ENCODE measurements at places on chromosomes 4 and X.
A peak's percentile ranks its signal among the peaks of the same experiment; 100 is the strongest.

- DNase-seq, result no peak
These were observed 53.8 kb downstream of the ARHGAP6 start for GRCh38 chrX:11611965-11612364.

DNA sequence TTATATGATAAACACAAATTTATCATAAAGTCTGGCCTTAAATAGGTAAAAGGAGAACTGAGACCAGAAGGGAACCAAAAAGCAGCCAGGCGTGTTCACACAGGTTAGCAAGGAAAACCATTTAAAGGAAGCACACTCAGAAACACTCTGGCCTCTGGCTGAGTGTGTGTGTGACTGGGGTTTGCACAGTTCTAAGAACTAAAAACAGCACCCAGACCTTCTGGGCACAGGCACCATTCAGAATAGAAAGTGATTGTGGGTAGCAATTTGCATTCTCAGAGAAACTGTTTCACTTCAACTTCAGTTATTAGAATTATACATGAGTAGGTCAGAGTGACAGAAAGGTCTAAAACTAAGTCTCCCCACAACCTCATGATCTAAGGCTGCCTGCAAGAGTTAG lies 10.0 kb downstream of the GPR82 start:
- DNase-seq, result no peak

DNA sequence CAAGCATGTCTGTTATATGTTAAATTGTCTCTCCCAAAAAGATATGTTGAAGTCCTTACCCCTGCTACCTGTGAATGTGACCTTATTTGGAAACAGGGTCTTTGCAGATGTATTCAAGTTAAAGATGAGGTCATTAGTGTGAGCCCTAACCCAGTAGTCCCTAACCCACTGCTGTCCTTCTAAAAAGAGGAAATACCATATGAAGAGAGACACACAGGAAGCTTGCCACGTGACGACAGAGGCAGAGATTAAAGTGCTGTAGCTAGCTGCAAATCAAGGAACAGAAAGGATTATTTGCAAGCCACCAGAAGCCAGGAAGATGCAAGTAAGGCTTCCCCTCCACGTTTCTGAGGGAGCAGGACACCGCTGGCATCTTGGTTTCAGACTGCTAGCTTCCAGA lies 150.1 kb downstream of the HNRNPD start:
- no peak for DNase-seq

DNA sequence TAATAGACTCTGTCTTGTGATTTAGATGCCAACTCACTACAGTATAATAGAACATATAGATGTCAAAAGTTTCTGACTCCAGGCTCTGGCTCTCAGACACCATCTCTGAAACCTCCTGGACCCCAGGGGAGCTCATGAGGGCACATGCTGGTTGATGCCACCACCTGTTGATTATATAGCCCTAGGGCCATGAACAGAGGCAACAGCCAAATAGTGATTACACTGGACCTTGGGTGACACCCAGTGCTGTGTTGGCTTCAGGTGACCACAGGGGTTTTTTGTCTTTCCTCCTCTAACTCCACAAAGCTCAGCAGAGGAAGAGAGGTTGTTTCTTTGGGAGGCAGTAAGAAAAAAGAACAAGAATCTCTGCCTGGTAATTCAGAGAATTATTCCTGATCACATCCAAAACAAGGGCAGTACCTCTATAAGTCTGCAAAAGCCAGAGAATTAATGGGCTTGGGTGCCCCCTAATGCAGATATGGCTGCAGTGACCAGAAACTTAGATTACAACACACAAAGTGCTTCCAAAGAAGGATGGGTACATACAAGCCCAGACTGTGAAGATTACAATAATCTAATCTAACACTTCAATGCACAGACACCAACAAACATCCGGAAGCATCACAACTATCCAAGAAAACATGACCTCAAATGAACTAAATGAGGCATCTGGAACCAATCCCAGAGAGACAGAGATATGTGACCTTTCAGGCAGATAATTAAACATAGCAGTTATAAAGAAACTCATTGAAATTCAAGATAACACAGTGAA lies 1920.6 kb downstream of the ARAP2 start:
- DNase-seq, result no peak

GRCh38 chr4:49709775-49710174 lies 723.7 kb downstream of the CWH43 start:
- no peak for DNase-seq

- no peak for DNase-seq
These were observed 101.1 kb downstream of the CBLL2 start for GRCh38 chrX:22373766-22374165.

DNA sequence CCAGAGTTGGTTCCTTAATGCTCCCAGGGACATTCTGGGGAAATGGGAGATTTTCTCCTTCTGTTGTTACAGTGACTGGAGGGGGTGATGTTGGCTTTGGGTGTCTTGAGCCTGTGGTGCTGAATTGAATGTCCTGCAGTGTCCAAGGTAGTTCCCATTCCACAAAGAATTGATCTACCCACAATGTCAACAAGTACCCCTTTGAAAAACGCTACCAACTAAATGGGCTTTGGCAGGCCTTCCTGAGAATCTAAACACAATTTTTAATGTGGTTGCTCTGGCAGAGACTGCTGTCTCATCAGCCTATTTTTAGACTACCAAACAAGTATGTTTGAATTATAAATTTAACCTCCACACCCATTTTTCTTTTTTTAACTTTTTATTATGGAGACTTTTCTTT lies 69.4 kb downstream of the CCKAR start:
- DNase-seq, result no peak

- no peak for DNase-seq
These were observed 894.6 kb downstream of the TRIML1 start for GRCh38 chr4:189033801-189034347.

DNA sequence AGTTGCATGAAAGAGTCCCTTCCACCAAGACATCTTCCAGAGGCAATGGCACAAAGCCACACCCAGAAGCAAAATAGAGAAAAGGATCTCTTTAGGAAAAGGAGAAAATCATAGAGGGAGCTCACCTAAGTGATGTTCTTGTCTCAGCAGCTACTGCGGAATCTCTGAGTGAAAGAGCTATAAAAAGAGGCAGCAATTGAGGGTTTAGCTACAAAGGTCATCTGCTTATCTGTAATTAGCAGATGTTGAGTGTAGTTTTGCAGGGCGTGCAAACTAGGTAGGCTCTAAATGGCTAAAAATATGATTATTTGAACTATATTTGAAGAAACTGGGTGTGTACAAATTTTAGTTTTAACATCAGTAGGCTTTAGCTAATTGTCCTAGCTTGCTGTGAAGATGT lies 276.0 kb downstream of the HS3ST1 start:
- DNase-seq, result no peak

DNA sequence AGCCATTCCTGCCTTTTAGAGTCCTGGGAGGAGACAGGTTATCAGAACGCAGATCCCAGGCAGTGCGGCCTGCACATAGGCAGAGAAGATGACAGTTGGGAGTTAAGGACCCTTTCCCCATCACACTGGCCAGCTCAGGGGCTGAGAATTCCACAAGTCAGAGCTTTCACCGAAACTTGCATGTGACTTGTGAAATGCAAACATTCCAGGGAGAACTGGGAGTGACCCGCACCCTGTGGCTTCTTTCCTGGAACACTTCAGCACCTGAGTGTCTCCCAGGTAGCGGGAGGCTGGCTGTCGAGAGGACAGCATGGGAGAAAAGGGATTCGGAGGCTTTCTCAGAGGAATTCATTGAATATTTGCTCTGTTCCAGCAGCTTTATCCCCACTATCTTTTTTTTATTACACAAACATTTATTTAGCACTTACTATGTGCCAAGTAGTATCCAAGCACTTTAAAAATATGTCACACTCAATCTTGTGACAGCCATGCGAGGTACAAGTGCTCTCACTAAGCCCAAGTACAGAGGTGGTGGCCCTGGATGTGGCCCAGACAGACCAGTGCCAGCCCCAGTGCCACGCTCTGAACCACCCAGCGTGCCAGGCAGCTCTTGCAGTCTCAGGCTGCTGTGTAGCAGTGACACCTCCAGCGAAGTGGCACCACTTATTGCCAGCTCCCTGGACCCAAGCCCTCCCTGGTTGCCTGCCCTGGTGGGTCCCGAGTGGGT lies 100.5 kb downstream of the PHKA2 start:
- DNase-seq, result no peak

DNA sequence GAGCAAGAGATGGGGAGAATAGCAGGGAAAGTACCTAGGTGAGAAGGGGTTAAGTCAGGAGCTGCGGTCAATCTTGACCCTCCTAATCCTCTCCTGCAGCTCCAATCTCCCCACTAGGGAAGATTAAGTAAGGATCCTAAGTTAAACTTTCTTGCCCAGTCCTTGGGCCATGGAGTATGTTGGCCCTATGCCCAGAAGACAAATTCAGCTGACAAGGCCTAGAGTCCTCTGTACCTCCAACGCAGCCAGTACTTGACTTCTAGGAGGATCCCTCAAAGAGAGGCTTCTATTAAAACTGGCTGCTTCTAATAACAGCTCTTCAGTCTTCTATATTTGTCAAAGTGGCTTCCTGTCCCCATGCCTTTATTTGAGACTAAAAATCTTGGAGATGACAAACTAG lies 1.4 kb downstream of the CLDN2 start:
- DNase-seq, result no peak

GRCh38 chr4:113588895-113589668 lies 172.5 kb downstream of the CAMK2D start:
- no peak for DNase-seq

- no peak for DNase-seq
These were observed 5.9 kb upstream of the SEPTIN6 start for GRCh38 chrX:119698845-119699244.

GRCh38 chrX:80293354-80293753 lies 126.9 kb upstream of the TENT5D start:
- no peak for DNase-seq

DNA sequence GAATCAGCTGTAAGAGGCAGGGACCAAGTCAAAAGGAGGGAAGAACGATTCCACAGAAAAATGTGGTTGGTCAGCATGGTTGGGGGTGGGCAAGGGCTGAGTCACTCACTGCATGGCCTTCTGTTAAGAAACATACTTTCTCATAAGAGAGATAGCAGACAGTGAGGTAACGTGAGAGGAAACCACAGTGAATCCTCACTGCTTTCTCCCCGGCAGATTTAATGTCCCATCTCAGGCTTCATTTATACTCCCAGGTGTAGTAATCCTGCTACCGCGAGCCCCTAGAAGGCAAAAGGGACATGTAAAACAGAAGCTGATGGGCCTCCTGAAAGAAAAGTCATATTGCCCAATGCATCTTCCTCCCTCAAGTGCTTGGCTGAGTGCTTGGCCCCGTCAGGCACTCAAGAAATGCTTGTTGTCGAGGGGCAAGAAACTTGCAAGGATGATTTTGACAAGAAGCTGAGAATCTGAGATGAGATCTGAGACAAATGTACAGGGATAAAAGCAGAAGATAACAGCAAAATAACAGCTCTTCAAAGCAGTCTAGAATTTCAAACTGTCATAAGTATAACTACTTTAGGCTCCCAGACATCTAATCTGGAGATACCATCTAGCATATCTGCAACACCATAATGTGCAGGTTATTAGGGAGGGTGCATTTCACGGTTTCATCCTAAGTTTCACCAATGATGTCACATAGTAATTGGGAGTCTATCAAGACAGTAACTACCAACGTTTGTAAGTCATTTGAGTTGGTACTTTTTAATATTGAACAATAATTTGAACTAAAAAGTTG lies 40.2 kb downstream of the SH3KBP1 start:
- no peak for DNase-seq

DNA sequence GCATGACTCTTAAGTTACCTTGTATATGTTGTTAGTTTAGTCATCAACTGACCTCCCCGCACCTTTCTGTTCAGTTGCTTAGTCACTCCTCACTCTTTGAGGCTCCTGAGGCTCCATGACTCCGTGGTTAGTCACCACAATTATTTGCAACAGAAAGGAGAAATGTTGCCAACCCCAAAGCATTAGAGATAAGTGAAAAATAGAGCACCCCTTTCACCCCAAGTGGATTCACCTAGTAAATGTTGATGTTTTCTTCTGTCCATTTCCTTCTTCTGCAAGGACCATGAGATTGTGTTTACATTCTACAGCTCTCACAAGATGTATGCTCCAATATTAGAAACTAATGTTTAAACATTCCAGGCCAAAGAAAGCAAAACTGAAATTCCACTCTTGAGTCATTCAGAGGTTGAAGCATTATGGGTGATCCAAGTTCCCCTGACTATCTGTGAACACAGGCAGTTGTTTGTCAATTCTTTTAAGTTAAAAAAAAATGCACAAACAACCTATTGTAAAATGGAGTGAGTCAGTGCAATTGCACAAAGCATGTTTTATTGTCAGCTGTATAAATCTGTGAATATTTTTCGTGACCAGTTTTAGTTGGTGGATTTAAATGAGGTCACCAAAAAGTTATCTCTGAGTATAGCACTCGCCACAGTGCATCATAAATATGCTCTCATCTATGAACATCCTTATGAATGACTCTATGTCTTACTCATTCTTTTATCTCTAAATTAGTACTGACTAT lies 552.4 kb upstream of the MAGEB2 start:
- no peak for DNase-seq

GRCh38 chr4:52694936-52695335 lies 35.8 kb upstream of the USP46 start:
- DNase-seq, result no peak

GRCh38 chr4:19562456-19562855 lies 689.2 kb upstream of the SLIT2 start:
- no peak for DNase-seq

- no peak for DNase-seq
These were observed 459 bp downstream of the RBMX2 start for GRCh38 chrX:130402208-130402684.

DNA sequence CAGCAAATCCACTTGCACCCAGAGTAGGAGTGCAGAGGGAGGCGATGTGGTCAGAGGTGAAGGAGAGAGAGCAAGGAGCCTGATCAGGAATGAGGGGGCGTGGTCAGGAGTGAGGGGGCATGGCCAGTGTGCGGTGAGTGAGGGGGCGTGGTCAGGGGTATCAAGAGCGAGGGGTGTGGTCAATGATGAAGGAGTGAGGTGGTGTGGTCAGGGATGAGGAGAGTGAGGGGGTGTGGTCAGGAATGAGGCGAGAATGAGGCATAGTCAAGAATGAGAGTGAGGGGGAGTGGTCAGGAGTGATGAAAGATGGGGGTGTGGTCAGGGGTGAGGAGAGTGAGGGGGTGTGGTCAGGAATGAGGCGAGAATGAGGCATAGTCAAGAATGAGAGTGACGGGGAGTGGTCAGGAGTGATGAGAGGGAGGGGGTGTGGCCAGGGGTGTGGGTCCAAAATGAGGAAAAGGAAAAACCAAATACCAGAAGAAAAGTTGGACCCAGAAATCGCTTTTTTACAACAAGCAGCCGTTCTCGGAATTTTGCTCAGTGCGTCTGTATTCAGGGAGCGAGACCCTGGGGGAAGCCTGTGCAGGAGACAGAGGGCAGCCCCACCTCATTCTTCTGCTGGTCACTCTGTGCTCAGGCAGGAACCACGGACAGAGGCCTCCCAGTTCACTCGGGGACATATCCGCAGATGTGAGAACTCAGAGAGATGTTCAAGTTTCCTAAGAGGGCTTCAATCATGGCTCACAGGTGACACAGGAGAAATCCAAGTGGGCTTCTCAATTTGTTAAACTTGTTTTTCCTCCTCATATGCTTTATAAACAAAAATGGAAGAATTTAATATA lies 47.5 kb downstream of the MAGEA1 start:
- DNase-seq, result peak; percentile 67

- DNase-seq, result no peak
These were observed 1511.0 kb upstream of the ADGRL3 start for GRCh38 chr4:59689149-59689548.
